Esophagus mucosa (tissue), 1 donor: ENCODE measurements at places on chromosomes 2 and 18.
A peak's percentile ranks its signal among the peaks of the same experiment; 100 is the strongest.

DNA sequence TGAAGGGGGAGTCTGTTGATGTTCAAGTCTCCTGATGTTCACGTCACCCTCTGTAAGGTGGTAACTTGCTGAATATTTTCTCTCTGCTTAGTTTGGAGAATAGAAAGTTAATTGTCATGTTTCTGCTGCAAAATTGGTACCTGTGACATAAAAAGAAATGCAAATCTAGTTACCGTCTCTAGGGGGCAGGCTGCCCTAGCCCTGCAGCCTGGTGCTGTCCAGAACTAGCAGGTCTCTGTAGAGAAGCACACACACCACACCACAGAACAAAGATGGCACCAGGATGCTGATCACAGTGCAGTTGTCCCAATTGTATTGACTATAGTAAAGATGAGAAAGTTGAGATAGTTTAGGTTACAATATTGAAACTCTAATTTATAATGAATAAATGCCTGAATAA, 47.0 kb downstream of the SLC9A4 start:
- peak; percentile 88 for ATAC-seq

GRCh38 chr2:170170281-170171040, 7.5 kb upstream of the MYO3B start:
- no peak for ATAC-seq

DNA sequence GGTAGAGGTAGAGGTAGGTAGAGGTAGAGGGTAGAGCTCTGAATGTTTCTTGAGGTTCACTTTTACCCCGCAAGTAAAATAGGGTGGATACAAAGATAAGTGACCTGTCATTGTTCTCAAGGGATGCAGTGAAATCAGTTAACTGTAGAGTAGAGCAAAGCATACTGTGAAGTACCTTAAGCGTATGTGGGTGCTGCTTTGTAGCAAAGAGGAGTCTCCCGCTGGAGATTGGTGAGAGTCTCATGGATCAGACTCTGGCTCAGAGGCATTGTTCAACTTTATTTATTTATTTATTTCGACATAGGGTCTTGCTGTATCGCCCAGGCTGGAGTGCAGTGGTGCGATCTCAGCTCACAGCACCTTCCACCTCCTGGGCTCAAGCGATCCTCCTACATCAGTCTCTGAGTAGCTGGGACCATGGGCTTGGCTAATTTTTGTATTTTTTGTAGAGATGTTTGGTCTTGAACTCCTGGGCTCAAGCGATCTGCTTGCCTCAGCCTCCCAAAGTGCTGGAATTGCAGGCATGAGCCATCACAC, 38.7 kb downstream of the MTA3 start:
- no peak for ATAC-seq

GRCh38 chr18:8963876-8964275, 138.6 kb upstream of the NDUFV2 start:
- ATAC-seq: no peak

DNA sequence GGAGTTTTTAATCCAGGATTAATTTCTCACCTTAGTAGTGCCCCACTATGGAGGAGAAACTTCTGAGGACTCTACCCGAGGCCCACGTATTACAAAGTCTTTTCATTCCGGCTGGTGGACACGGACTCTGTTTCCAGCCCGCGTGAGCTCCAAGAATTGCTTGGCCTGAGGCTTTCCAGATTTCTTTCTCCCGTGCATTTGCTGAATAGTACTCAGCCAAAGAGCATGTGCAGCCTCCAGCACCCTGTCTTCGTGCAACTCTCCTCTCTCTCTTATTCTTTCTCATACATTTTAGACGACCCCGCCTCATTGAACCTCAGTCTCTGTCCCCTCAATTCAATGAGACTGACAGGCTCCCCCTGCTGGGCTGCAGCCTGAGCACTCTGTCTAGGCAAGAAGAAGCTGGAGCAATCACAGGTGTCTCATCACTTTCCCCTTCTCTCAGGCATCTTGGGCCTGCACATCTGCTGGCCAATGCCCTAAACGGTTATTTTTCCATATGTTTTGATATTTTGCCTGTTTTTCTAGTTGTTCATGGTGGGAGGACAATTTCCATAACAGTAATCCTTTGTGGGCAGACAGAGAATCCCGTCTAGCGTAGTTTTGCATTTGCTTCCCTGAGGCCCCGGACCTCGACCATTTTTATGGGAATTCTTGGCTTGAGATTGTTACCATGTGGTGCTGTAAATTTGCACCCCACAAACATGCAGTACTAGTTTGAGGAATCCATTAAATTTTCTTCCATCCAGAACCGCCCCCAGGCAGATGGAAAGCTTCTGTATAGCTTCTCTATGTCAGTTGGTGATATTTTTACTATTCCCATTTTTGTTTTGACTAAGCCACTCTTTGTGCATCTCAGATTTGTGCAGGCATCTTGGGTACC, 50.1 kb upstream of the LPIN2 start:
- peak; percentile 51 for ATAC-seq

DNA sequence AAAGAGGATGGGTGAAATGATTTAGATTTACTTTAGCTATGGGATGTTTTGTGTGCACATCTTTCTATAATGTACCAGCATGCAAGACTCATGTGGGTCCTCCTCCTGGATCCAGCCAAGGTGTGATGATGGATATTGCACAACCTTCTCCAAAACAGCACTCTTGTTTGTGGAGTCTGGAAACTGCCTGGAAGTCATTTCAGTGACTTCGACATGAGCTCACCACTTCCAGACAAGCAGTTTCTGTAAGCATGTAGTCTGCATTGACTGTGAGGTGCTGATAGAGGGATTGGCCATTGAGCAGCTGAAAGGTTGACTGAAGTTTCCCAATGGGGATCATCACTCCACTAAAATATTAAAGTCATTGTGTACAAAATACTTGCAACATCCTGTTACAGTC, 154.0 kb downstream of the TRIB2 start:
- no peak for ATAC-seq

DNA sequence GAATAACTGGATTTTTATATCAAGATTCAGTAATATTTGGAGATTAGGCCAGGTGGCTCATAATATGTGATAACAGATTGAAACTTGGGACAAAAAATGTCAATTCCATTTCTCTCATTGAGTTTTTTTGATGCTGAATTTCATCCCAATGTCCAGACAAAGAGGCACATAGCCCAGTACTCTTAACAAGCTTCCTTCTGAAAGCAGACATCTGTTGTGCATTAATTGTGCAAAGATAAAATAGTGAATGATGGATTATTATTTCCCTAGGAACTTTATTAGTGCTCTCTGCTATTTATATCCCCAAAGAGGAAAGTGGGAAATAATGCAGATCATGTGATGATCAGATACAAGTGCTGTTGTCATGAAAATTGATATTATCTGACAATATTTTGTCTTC, 234.1 kb downstream of the CCDC102B start:
- no peak for ATAC-seq

DNA sequence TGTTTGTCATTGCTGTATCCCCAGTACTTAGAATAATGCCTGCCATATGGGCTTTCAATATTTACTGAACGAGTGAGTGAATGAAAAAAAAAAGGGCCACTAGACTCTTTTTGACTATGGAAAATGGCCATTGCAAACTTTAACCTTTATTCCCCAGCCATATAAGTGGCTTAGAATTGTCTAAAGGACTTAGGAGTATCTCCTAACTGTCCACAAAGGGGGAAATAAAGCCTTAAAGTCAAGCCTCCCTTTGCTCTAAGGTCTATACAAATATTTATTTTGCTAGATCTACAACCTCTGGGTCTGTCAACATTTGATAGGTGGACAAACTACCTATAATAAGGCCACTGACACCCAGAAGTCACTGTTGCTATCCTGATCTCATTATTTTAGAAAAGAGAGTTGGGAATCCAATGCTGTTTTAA, 25.7 kb downstream of the UPP2 start:
- no peak for ATAC-seq

DNA sequence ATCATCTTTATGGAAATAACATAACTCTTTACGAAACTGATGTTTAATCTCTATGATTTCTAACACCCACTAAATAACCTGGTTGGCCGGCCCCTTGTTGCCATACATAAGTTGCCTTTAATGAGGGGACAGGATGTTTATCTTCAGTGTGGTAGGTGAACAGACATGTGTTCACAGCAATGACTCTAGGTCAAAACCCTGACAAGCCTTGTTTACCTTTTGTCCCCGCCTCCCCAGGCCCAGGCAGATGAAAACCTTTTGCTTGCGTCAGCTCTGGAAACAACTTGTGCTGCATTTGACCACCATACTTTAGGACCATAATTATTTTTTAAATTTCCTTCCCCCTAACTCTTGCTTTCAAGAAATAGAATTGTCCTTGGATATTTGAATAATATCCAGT, 2.9 kb upstream of the DSG4 start:
- no peak for ATAC-seq

- ATAC-seq: no peak
These were observed 89.1 kb upstream of the KLF7 start for GRCh38 chr2:207254591-207255464.

DNA sequence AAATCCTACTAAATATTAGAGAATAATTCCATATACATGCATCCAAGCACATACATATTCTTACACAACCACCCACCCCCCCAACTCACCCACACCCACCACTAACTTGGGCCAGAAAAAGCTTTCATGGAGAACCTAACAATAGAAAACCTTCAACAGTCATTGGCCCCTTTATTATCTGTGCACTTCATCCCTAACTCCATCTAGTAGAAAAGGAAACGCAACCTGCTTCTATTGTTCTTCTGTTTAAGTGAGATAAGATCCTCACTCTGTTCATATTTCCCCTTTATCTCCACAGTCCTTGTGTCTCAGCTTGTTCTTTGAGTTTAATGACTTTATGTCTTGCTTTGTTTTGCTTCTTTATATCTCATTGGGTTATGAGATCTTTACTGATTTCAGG, 1740.2 kb upstream of the CELF4 start:
- ATAC-seq: no peak

DNA sequence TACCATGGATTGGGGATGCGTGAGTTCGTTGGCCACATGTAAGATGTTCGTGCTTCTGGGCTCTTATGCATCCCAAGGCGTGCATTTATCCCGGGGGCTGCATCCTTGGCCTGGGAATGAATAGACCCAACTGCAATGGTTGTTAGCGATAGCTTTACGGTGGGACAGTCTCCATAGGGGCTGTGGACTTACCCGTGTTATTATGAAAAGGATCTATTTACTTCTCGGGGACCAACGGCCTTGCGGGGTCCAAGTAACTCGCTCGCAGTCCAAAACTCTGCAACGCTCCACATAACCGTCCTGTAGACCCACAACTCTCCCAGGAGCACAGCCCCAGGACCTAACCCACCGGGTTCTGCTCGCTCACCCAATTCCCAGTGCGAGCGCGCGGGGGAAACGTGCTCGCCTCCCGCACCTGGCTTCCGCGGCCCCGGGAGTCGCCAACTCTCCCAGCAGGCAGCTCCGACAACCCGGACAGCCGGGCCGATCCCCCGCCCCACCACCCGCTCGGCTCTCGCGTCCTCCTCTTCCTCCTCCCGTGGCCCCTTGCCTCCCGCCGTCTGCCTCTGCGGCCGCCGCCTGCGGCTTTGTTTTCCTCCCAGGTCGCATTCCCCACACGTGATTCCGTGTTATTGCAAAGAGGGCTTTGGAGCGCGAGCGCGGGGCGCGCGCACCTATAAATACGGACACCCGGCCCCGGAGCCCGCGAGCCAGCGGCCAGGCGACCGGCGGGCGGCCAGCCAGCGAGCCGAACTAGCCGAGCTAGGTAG, at the start of gene CABLES1:
Gene CABLES1 (plus strand): TSS at position 706 of the 770 bp plus-strand sequence. CDS start 278 bp downstream, outside the sequence.
- ATAC-seq: no peak

- ATAC-seq: no peak
These were observed 146.4 kb downstream of the DAW1 start for GRCh38 chr2:228017784-228018183.

DNA sequence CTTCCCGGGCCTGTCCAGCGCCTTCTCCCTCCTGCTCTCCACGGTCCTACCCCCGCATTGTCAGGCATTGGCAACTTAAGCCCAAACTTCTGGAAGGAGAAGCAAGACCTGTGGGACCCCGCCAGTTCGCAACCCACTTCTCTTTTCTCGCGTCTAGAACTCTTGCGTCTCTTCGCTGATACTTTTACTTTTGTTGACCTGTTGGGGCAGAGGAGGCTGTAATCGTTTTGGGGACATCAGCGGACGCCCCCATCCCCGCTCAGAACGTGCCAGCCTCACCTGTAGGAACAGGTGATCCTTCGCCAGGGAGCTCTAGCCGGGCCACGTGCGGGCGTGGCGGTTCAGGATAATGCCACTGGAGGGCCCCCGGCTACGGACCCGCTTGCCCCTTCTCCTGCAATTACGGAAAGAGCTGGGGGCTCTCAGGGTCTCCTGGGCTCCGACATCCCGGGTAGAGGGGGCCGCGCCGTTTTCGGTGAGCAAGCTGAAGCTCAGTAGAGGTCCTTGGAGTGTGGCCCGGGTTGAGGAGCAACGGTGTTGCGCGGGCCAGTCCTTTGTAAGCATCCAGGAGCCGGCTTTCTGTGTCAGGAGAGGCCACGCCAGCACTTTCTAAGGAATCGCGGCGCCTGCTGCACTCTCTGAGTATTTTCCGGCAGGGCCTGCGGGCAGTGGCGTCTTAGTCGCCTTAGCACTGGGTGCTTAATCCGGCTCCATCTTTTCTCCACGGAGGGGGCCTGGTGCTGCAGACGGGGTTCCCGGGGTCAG, 1.6 kb downstream of the MTCL1 start:
- peak; percentile 12 for ATAC-seq

GRCh38 chr18:28834889-28835288, 658.0 kb upstream of the CDH2 start:
- no peak for ATAC-seq

DNA sequence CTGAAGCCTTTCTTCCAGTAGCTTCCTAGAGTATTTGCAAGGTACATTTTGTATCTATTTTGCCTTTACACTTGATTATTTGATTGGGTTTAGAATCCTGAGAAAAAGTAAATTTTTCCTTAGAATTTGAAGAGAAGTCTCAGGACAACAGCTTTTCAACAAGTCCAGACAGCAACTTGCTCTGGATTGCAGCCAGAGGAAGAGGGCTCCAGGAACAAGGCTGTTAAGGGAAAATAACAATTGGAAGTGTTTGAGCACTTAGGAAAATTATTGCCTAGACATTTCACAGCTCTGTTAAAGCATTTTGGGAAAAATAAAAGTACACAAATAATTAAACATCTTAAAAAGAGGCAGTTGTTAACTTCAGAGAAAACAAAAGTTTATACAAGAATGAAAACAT, 58.3 kb upstream of the RAPGEF4 start:
- ATAC-seq: no peak

GRCh38 chr18:45334191-45334590, 281.1 kb upstream of the SLC14A2 start:
- ATAC-seq: no peak

- no peak for ATAC-seq
These were observed 327.1 kb downstream of the CCDC178 start for GRCh38 chr18:33113416-33113815.

- no peak for ATAC-seq
These were observed 5.8 kb upstream of the HOXD1 start for GRCh38 chr2:176182671-176183070.

- no peak for ATAC-seq
These were observed 488.4 kb downstream of the ADCYAP1 start for GRCh38 chr18:1392865-1393734.

- no peak for ATAC-seq
These were observed 10.3 kb downstream of the NIF3L1 start for GRCh38 chr2:200899482-200899881.

DNA sequence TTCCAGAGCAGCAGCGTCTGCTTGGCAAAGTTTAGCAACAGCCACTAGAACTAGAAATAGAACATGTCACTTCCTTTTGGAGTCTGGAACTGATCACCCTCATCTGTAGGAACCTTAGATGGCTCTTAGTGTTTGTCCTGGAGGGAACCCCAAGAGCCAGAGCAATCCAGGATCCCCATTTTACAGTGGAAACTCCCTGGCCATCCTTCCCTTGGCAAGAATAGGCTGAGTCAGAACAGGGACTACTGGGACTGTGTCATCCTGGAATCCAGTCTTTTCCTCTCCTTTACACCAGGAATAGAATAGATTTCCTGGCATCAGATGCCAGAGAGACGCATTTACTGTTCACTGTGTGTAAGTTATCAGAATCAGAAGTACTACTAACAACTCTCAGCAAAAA, 33.2 kb upstream of the GRHL1 start:
- no peak for ATAC-seq
